ENCODE measurements at places on chromosomes 7 and 10.

DNA sequence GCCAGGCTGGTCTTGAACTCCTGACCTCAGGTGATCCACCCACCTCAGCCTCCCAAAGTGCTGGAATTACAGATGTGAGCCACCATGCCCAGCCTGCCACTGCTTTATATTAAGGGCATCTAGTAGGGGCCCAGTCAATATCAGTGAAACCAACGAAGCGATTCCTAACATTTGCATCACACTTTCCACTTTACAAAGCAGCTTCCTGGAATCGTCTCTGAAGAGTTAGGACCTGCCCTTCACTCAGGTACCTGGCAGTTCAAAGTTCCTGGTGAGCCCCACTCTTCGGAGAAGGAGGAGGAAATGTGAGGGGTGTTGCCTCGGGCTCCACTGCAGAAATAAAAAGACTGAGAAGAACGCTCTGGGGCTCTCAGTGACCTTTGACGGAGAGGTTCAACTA, 31.1 kb upstream of the EZH2 start:
- DNase-seq = no peak

- DNase-seq = no peak
Observed at GRCh38 chr10:60315311-60315710, 74.4 kb downstream of the ANK3 start.

DNA sequence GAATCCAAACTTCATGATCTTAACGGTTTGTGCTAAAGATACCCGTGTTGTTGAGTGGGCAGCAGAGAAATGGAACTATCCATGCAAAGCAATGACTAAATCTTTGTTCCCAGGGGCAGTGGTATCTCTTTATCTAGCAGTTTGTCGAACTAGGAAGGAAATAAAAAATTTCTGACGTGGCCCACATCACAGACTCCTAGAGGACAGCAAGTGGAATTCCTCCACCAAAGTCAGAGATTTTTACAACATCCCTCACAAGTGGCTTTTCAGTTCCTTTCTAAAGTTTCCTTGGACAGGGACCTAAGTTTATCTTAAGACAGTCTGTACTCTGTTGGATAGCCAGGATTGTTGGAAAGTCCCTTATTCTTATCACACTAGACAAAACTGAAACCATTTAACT, 136.0 kb downstream of the RAPGEF5 start:
- no peak for DNase-seq

DNA sequence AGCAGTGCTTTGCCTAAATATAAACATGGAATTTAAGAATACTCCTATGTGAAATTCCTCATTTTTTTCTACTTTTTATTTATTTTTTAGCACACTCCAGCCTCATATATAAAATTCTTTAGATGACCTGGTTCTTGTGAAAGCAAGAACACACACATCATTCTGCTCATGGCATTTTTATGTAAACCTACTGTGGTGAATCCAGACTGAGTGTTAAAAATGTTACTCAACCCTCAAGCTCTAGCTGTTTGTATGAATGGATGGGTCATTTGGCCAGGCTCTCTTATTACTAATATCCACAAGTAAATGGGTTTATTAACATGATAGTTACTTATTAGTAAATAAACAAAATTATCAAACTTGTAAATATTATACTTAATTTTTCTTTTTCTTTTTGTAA, 551.7 kb upstream of the LRRN3 start:
- DNase-seq = no peak

DNA sequence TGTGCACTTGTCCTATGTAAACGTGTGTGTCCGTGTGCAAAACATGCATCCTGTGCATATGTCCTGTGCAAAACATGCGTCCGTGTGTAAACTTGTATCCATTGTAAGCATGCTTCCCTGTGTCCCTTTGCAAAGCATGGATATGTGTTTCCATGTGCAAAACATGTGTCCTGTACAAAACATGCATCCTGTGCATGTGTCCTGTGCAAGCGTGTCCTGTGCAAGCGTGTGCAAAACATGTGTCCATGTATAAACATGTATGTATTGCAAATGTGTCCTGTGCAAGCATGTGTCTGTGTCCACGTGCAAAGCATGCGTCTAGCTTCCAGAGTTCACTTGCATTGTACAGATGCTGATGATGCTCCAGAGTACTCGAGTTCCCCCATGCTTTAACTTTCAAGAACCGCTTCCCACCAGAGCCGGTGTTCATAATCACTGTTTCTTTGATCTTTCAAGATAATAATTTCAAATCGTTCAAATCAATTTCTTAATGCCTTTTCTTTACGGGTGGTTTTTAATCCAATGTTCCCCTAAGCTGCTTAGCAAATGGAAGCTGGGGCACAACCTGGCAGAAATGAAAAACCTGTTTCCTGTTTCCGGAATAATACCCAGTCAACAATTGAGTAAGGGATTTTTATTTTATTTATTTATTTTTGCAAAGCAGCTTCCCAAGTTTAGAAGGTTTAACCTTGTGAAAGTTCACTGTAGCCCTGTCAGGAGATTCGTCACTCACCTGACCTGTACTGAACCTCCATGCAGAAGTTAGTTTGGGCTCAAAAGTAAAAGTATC, 641 bp upstream of the ASB13 start:
- DNase-seq = no peak

All from ecto neural progenitor cell (in vitro differentiated cells).